Stimulated activated CD4-positive, alpha-beta T cell treated with anti-CD3 and anti-CD28 coated beads, Interleukin-2, amount 100 ng/mL, for 24 hours (primary cell): ENCODE measurements at places on chromosomes 5 and 9.

DNA sequence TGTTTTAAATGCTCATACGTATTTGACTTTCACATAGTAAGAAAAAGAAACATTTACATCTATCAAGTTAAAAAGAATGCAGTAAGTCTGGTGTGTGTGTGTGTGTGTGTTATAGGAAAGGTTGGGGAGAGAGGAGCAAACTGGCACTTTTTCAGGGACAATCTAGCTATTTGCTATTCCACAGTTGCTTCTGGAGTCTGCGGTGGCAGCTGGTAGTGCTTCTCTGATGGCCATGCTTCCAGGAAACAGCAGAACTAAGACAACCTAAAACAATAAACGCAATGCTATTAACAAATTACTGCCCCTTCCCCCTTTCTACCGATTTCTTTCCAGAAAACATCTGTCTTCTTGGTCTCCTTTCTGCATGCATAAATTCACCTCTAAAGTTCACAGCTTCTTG lies 70.0 kb upstream of the CDH10 start:
- no peak for DNase-seq

GRCh38 chr5:157821822-157822622 lies 36.9 kb downstream of the CLINT1 start:
- DNase-seq, result peak; percentile 25

DNA sequence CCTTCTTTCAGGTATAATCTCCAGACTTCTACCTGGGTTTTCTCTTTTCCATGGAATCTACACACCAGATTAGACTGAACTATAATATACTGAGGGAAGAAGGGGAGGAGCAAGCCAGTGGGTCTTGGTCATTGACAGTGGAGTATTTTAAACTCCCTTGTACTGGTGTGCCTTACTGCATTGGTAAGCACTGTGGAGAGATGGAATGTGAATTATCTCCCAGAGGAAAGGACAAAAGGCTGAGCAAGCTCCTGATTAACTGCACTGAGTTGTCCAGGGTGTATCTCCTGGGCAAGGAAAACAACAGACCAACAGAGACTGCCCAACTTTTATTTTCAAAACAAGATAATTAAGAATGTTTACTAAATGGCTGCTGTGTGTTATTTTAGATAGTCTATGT lies 29.8 kb upstream of the SLCO6A1 start:
- DNase-seq, result no peak

GRCh38 chr9:71670121-71670520 lies 98.2 kb downstream of the CEMIP2 start:
- DNase-seq, result no peak

DNA sequence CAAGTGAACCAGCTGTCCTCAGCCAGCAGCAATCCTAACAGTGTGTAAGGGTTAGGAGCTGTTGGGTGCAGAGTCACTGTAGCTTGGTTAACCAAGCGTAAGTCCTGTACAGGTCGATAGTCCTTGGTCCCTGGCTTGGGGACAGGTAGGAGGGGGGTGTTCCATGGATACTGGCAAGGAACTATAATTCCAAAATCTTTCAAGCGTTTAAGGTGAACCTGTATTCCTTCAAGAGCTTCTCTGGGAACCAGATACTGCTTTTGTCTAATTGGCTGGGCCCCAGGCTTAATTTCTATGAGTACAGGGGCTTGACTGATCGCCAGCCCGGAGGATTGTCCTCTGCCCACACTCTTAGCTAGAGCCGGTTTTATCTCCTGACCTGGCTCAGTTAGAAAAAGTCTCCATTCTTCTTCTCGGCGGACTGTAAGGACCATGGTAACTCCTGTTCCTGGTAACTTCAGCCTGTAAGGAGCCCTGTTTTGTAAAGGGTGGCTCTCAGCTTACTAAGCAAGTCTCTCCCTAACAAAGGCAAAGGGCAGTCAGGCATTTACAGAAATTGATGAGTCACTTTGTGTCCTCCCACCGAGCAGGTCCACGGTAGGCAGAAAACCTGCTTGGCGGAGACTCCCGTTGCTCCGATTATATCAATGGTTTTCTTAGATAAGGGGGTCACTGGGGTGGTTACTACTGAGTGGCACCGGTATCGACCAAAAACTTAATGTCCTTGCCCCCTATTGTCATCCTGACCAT lies 6.0 kb upstream of the ZNF354C start:
- no peak for DNase-seq

DNA sequence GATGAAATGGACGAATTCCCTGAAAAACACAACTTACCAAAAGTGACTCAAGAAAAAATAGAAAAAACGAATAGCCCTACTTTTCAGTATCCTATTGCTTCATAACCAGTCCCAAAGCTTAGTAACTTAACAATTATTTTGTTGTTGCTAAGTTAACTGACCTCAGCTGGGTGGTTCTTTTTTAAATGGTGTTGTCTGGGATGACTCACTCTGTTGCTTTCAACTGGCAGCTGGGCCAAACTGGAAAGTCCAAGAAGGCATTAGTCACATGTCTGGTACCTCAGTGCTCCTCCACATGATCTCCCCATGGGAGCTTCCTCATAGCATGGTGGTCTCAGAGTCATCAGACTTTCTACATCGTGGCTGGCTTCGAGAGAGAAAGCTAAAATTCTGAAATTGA lies 47.8 kb upstream of the ADAMTS2 start:
- no peak for DNase-seq

GRCh38 chr5:521680-522079 lies 2.6 kb downstream of the SLC9A3 start:
- no peak for DNase-seq

DNA sequence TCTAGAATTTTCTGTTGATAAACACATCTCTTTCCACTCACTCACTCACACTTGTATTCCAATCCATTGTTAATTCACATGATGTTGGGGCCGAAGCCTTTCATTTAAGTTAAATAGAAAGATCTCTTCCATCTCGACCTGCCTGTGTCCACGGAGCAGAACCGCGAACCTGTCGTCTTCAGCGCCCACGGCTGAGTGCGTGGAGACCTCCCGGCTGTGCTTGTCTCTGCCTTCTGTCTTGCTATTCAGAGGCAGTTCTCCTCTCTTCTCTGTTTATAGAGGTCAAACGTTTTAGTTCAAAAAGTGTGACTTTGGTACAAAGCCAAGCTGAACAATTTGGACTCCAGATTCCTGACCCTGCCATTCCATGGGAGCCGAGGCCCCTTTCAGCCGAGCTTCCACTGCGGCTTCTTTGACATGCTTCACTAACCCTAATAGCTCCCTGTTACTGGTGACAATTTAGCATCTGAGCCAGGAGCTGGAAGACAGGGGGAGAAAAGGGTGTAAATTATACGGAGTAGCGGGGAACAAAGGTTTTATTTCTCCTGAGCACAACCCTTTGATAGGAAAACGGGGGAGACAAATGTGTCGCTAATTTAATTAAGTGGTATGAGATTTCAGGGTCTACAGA lies 314.4 kb upstream of the IRX4 start:
- no peak for DNase-seq

DNA sequence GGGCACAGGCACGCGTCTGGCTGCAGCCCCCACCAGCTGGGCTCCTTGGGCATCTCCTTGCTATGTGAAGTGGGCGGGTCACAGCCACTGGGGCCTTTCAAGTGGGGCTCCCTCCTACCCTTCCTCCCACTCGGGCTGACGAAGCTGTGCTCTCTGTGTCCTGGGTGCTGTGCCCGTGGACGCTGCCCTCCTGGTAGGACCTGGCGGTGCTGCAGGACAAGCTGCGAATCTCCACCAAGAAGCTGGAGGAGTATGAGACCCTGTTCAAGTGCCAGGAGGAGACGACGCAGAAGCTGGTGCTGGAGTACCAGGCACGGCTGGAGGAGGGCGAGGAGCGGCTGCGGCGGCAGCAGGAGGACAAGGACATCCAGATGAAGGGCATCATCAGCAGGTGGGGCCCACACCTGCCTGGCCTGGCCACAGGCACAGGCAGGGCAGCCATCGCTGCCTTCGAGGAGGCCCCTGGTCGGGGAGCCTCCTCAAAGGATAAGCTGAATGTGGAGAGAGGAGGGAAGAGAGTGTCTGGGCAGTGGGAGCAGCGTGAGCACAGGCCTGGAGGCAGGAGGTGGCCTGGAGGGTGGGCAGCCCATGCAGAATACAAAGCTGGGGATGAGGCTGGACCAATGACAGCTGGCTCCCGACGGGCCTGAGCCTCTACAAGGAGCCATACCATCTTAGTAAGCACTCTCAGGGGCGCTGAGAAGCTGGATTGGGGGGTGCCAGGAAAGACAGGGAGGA lies 124.7 kb downstream of the DAB2IP start:
- no peak for DNase-seq

DNA sequence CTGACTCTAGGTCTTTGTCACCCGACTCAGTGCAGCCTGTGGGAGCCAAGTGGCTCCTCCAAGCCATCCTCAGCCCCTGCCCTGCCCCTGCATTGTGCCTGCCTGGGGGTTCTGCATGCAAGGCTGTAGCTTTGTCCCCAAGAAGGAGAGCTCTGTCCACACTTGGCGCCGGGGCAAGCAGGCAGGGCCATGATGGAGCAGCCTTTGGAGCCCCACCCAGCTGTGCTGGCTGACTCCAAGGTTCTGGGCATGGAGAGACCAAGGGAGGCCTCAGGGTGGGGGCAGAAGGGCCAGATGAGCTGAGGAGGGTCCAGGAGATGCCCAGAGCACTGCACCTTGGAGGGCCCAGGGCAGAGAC lies 226.2 kb downstream of the CACNA1B start:
- no peak for DNase-seq

GRCh38 chr5:173745123-173745522 lies 128.7 kb upstream of the BOD1 start:
- DNase-seq, result no peak

DNA sequence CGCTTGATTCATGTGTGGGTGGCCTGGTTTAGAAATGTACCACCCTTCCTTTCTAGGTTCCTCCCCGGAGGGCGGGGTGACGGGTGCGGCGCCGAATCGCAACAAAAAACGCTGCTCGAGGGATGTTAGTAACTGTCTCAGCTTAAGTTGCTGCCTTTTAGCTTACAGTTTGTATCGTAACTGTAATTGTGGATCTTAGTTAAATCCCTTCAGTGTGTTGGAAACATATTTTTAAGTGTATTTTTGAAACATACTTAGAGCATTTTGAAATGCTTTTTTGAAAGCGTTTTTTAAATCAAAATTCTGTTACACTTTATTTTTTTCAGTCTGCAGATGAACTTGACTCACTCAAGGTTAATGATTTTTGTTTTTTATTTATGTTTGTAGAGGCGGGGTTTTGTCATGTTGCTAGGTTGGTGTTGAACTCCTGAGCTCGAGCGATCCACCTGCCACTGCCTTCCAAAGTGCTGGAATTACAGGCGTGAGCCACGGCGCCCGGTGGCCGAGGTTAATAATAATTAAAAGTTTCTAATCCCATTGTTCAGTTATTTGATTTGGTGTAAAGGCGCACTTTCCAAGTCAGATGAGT lies 997 bp upstream of the CHD1 start:
- no peak for DNase-seq

DNA sequence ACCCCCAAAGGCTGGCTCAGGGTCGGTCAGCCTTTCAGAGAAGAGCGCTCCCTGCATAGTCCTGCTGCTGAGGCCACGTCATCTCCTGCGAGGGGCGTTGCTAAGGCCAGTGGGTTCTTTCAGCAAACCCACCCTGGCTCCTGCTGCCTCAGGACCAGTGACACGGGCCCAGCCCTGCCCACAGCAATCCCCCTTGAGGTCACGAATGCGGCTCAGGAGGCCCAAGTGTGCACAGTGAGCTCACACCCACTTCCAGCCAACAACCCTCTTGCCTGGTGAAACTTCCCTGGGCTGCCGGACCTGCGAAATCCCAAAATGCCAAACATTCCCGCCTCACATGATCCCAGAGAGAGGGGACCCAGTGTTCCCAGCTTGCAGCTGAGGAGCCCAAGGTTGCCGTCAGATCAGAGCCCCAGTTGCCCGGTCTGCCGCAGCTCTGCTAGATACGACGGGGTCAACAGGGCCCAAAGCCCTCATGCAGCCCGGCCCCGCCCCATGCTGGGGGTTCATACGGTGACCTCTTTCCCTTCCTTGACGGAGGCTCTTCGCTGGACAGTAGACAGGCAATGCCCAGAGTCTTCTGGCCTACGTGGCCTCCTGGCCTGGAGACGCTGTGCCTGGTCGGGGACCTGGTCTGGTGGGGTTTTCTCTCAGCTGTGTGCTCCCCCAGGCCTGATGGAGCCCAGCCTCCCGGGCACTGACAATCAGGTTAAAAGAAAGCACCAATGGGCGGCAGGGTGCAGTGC lies 116.4 kb upstream of the COL5A1 start:
- DNase-seq, result no peak

- no peak for DNase-seq
These were observed 90.0 kb upstream of the HMHB1 start for GRCh38 chr5:143721925-143722324.

- no peak for DNase-seq
These were observed 65.2 kb upstream of the RANBP3L start for GRCh38 chr5:36366883-36367282.

GRCh38 chr5:141760193-141760592 lies 78.2 kb upstream of the ARAP3 start:
- DNase-seq, result no peak

- DNase-seq, result no peak
These were observed 235.1 kb upstream of the ADAMTSL1 start for GRCh38 chr9:18238752-18239447.

DNA sequence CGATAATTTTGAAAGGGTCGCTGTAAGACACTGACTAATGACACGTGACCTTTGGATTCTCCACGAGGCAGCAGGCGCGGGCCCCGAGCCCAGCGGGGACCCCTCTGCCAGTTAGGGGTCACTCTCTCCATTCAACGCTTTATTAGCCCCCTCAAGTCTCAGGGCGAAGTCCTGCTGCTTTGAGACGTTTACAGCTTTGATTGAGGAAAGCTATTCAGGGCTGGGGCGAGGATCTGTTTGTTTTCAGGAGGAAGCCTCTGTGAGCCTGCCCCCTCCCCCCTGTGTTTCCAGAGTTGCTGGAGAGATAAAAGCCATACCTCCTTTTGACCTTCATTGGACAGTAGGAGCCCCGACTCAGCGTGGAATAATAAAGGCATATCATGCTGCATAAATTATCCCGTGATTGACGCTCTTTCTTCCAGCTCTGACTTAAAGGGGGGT lies 31.4 kb upstream of the MSX2 start:
- DNase-seq, result no peak

DNA sequence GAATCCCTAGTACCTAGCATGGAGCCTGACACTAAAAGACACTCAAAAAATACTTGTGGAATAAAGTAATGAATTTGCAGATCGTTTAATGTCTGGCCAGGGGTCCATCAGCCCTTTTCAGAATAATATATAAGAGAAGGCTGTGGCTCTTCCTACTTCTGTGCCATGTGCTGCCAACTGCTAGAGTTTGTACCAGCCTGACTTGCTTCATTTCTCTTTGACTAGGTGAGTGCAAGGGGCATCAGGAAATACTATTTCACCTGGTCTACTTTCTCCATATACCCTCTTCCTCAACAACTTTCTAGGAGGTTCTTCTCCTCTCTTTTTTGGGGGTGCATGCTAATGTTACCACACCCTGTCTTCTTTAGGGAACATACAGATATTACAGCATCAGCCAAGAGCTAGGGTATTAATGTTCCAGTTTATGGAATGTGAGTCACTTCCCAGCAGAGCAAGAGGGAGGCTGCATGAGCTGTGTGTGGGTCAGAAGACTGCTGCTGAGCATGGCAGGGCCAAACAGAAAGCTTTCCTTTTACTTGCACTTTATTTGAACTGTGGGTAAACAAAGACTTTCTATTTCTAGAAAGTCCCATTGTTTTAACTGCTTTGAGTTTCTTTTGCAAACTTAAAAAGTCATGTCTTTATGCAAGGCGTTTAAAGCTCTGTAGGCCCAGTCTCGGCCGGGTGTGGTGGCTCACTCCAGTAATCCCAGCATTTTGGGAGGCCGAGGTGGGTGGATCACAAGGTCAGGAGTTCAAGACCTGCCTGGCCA lies 158.9 kb downstream of the ADAMTSL1 start:
- DNase-seq, result no peak
